ENCODE measurements at places on chromosomes 4 and X.

DNA sequence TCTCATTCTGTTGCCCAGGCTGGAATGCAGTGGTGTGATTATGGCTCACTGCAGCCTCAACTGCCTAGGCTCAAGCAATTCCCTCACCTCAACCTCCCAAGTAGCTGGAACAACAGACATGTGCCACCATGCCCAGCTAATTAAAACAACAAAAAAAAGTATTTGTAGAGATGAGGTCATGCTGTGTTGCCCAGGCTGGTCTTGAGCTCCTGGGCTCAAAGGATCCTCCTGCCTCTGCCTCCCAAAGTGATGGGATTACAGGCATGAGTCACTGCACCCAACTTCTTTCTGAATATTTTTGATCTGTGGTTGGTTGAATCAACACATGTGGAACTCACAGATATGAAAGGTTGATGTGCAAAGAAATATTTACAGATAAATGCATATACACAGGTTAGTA lies 18.5 kb upstream of the SEPTIN11 start:
- no peak for DNase-seq

GRCh38 chr4:2361366-2362265 lies 56.8 kb downstream of the ZFYVE28 start:
- DNase-seq: no peak

DNA sequence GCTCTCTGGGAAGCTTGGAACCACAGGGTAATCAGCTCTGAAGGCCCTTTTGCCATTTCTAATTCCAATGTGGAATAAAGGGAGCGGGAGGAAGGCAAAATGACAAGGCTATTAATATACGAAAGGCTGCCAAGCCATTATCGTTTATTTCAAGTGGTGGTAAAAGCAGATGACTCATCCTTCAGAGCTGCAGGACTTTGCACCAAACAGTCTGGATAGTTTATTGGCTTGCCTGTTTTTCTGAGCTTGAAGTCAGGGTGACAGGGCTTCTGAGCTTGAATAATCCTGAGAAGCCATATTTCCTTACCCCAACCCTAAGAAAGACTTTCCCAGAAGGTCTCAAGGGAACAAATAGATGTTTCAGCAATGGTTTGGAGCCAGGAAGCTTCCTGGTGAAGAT lies 7.7 kb upstream of the GABRE start:
- DNase-seq: no peak

DNA sequence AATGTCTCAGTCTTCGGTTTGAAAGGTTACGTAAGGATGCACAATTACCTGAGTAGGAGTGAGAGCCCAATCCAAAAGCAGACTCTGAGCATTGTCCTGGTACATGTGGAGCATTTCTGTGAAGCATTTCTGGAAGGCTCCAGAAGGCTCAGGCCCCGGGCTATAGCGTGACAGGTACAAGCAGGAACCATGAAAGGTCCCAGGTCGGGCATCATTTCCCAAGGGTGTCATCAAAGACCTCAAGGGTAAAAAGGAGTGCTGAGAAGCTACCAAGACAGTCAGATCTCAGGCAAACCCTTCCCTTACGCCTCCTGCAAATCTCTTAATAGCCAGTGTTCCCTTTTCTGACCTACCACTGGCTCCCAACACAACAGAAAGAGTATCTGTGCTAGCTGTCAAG lies 30.8 kb downstream of the GPC4 start:
- DNase-seq: no peak

DNA sequence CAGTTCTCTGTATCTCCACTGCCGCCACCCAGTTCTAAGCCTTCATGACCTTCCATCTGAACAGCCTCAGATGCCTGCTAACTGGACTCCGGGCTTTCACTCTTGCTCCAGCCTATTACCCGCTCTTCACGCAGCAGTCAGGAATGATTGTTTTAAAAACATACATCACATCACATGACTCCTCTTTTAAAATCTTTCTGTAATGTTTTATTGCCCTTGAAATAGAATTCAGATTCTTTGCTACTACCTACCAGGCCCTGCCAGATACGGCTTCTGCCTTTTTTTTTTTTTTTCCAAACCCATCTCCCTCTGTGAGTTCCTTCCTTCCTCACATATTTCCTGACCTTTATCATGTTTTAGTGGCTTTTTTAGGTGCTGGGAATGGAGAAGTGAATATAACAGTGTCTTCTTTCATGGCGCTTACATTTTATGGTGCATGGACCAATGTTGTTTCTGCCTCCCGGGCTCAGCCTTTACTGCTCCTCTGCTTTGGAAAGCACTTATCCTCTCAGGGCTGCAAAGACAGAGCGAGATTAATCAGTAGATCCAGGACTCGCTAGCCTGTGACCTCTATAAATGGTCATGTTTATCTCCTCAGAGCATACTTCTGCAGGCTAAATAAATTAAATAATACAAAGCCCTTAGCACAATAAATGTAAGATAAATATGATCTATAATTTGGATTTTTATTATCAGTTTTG lies 58.0 kb downstream of the FBXO8 start:
- no peak for DNase-seq
